ENCODE measurements at places on chromosomes 1 and 21.

DNA sequence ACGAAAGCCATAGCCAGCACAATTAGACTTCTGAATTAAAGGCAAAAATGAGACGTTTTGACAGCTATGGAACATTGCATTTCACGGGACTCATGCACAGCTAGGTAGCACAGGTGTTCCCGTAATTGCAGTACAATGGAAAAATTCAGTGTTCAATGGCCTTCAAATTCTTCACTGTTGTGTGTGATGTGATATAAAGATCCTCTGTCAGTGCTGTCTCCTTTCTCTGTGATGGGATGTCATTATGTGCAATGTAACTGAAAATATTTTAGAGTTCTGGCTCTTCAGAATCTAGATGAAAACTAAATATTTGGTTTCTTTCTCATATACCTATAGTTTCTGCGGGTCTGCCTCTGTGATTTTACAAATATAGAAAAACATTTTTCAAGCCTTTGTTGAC is 1599.7 kb downstream of the MRPL39 start:
- no peak for DNase-seq

DNA sequence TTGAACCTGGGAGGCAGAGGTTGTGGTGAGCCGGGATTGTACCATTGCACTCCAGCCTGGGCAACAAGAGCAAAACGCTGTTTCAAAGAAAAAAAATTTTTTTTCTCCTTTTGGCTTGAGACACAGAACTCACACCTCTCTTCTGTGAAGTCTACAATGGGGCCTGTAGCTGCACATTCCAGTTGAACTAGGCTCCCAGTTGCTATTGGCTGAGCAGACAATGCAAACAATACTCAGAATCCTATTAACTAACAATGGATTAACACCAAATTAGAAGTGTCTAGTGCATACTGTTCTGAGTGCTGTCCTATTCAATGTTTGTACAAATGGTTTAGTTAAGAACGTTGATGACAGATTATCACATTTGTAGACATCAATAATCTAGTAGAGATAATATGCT is 17.6 kb upstream of the MCL1 start:
- no peak for DNase-seq

GRCh38 chr1:74395571-74395970 is 116.8 kb downstream of the LRRC53 start:
- no peak for DNase-seq

- DNase-seq: no peak
These were observed 121.2 kb downstream of the TRABD2B start for GRCh38 chr1:47875831-47876586.
